ENCODE measurements at places on chromosomes 12 and 14. TPM values are rescaled to one million over a fixed set of nuclear protein-coding genes. Genes with fewer than 3 reads are reported as not detected.

GRCh38 chr12:1445807-1446206, 148.6 kb downstream of the FBXL14 start:
- H3K4me1 ChIP-seq = no peaks in the 10 kb centered on the region
- no peak overlapping the region for H3K27ac ChIP-seq
- no peak for DNase-seq
- no peaks in the 10 kb centered on the region for H3K27me3 ChIP-seq
- H3K36me3 ChIP-seq = no peaks in the 10 kb centered on the region
- no peak overlapping the region for H3K4me3 ChIP-seq

- peaks cover 34% of the 10 kb centered on the region for H3K27me3 ChIP-seq
- H3K4me3 ChIP-seq = no peak overlapping the region
- peaks cover 11% of the 10 kb centered on the region for H3K4me1 ChIP-seq
- H3K36me3 ChIP-seq = no peaks in the 10 kb centered on the region
- DNase-seq = no peak
Observed at GRCh38 chr14:23355871-23356435, 3.3 kb upstream of the SLC22A17 start.

- no peak overlapping the region for H3K4me3 ChIP-seq
- no peaks in the 10 kb centered on the region for H3K36me3 ChIP-seq
- H3K4me1 ChIP-seq = no peaks in the 10 kb centered on the region
- no peak overlapping the region for H3K27ac ChIP-seq
Observed at GRCh38 chr12:40197590-40197989, 27.2 kb upstream of the LRRK2 start.

GRCh38 chr12:11759494-11759878, 110.0 kb downstream of the ETV6 start:
- H3K27me3 ChIP-seq = no peaks in the 10 kb centered on the region
- peak overlapping the region; percentile 81 for H3K27ac ChIP-seq
- no peak for DNase-seq
- H3K36me3 ChIP-seq = peaks cover 3% of the 10 kb centered on the region
- no peak overlapping the region for H3K4me3 ChIP-seq

- H3K36me3 ChIP-seq = no peaks in the 10 kb centered on the region
- H3K4me3 ChIP-seq = no peak overlapping the region
- DNase-seq = no peak
- H3K4me1 ChIP-seq = peaks cover 18% of the 10 kb centered on the region
Observed at GRCh38 chr14:95299271-95299670, 20.4 kb downstream of the CLMN start.

GRCh38 chr12:103547929-103548328, 39.1 kb upstream of the STAB2 start:
- H3K27ac ChIP-seq = no peak overlapping the region
- no peaks in the 10 kb centered on the region for H3K4me1 ChIP-seq
- H3K4me3 ChIP-seq = no peak overlapping the region
- no peak for DNase-seq
- H3K36me3 ChIP-seq = no peaks in the 10 kb centered on the region

DNA sequence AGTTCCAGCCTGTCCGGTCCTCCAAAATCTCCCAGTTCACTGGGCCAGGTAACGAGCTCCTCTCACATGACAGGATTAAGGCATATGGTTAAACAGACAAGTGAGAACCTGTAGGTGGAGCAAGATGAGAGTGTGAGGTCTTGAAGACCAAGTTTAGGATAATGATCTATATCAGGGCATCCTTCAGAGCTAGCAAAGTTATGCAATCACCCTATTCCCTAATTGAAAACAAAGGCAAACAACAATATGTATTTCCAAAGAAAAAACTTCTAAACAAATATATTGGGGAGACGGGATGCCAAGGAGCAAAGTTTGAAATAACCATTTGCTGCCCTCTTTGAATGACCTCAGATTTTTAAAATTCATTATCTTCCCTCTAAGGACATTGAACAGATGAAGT, 571.2 kb downstream of the BCL11B start:
- no peaks in the 10 kb centered on the region for H3K36me3 ChIP-seq
- H3K4me3 ChIP-seq = no peak overlapping the region
- H3K27me3 ChIP-seq = no peaks in the 10 kb centered on the region
- no peak overlapping the region for H3K27ac ChIP-seq

GRCh38 chr12:117688446-117688845, 280.3 kb downstream of the KSR2 start:
- H3K4me1 ChIP-seq = peaks cover 6% of the 10 kb centered on the region
- H3K4me3 ChIP-seq = no peak overlapping the region
- no peak for DNase-seq
- no peak overlapping the region for H3K27ac ChIP-seq

DNA sequence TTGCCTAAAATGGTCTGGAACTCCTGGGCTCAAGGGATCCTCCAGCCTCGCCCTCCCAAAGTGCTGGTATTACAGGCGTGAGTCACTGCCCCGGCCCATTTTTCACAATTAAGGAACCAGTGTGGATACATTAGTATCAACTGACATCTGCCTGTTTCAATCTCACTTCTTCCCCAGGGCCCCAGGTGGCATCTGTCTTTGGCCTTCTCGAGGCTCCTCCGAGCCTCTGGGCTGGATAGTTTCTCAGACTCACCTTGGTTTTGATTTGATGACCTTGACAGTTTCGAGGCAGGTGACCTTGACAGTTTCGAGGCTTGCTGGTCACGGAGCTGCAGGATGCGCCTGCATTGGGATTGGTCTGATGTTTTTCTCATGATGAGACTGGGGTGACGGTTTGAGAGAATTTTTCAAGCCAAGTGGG, 41.0 kb upstream of the NCOR2 start:
- peaks cover 53% of the 10 kb centered on the region for H3K4me1 ChIP-seq
- H3K4me3 ChIP-seq = peak overlapping the region; percentile 1
- no peaks in the 10 kb centered on the region for H3K27me3 ChIP-seq
- peak; percentile 46 for DNase-seq
- H3K36me3 ChIP-seq = no peaks in the 10 kb centered on the region

DNA sequence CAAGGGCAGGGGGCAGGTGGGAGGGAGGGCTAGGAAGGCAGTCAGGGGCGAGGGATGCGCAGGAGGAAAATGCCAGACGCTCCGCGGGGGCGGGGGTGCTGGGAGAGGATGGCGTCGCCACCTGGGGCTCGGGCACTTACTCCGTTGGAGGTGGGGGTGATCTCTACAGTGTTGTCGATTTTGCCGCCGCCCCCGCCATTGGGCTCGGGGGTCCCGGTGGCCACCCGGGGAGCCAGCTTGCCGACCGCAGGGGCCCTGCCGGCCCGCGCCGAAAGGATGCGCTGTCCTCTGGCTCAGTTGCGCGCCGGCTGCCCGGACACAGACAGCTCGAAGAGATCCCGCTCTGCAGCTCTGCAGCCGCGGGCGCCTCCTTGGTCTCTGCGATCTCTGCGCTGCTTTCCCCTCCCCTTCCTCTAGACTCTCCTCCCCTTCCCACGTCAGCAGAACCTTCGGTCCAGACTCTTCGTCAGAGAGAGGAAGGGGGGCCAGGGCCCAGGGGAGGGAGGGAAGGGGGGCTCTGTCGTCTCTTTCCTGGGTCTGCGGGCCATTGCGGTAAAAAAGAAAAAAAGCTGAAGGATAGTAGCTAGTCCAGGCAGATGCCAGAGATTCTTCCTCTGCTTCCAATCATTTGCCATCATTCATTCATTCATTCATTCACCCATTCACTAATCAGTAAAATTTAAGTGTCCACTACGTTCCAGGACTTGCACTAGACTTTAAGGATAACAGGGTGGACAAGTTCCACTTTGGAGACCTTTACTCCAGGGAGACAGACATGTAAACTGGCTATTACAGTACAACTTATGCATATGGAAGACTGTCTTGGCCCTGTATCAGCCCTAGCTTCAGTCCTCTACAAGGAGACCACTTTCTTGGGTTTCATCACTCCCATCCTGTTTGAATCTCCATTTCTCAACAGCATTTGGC, at the start of gene SLC22A17:
Gene SLC22A17 (minus strand): TSS at position 382 of the 927 bp plus-strand sequence.
- H3K4me3 ChIP-seq = peak within 1 kb of the TSS; percentile 65
- peak; percentile 69 for DNase-seq
- H3K27ac ChIP-seq = peak within 1 kb of the TSS; percentile 70
- H3K4me1 ChIP-seq = peaks cover 11% of the 10 kb centered on the region
- peaks cover 36% of the 10 kb centered on the region for H3K27me3 ChIP-seq

- DNase-seq = no peak
- no peak overlapping the region for H3K4me3 ChIP-seq
- no peaks in the 10 kb centered on the region for H3K27me3 ChIP-seq
- peak overlapping the region; percentile 78 for H3K27ac ChIP-seq
- H3K36me3 ChIP-seq = no peaks in the 10 kb centered on the region
Observed at GRCh38 chr12:1970331-1970900, 33.8 kb downstream of the DCP1B start.

DNA sequence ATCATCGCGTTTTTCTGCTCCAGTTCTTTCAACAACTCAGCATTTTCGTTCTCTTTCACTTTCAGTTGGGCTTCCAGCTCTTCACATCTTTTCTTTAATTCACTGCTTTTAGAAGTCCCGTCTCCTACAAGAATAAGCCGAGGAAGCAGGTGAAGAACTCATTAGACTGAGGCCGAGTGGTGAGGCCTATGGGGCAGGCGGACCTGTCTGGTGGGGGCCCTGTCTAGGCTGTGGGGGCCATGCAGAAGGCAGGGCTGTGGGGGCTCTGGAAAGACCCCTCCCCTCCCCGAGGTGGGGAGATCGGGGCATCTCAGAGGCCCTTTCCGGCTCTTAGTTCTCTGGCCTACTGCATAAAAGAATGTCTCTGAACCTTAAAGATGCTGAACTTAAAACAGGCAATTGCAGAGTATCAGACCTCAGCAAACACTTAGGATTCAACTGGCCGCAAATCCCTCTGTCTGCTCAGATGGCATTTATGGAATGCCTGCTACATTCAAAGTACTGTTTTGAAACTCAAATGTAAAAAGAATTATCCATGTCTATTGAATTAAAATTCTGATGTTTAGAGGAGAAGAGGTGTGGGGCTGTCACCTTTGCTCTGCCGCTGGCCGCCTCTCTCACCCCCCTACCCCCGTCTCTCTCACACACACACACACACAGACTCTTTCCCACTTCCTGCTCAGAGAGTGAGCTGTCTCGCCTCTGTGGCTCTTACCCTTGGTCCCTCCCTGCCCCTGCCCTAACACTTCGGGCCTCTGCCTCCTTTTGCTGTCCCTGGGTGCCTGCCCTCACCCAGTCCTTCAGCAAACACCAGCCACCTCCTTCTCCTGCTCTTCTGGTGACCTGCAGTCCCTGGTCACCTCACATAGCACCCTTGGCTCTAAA, 34.7 kb downstream of the CCDC92 start:
- no peaks in the 10 kb centered on the region for H3K4me1 ChIP-seq
- H3K36me3 ChIP-seq = no peaks in the 10 kb centered on the region
- H3K27me3 ChIP-seq = no peaks in the 10 kb centered on the region
- DNase-seq = no peak
- no peak overlapping the region for H3K4me3 ChIP-seq

- H3K27me3 ChIP-seq = no peaks in the 10 kb centered on the region
- DNase-seq = no peak
- H3K27ac ChIP-seq = no peak overlapping the region
- no peaks in the 10 kb centered on the region for H3K36me3 ChIP-seq
- H3K4me3 ChIP-seq = no peak overlapping the region
- no peaks in the 10 kb centered on the region for H3K4me1 ChIP-seq
Observed at GRCh38 chr12:7832059-7832696, 40.5 kb downstream of the SLC2A14 start.

DNA sequence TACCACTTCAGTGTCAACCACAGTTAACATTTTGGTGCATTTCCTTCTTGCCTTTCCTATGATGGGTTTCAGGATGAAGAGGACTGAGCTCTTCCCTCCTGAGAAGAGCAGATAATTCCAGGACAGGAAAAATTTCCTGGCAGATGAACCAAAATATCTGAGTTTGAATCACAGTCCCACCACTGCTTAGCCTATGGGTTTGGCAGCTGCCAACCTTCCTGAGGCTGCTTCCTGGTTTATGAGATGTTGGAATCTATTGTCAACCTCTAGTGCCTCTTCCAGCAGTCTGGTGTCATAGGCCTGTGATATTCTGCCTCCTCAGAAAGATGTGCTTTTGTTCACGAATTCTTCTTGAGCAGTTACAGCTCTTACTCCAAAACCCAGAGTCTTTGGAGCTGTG, 197.4 kb upstream of the FRMD6 start:
- H3K36me3 ChIP-seq = no peaks in the 10 kb centered on the region
- no peak overlapping the region for H3K4me3 ChIP-seq
- H3K27ac ChIP-seq = no peak overlapping the region
- no peak for DNase-seq
- H3K4me1 ChIP-seq = no peaks in the 10 kb centered on the region

DNA sequence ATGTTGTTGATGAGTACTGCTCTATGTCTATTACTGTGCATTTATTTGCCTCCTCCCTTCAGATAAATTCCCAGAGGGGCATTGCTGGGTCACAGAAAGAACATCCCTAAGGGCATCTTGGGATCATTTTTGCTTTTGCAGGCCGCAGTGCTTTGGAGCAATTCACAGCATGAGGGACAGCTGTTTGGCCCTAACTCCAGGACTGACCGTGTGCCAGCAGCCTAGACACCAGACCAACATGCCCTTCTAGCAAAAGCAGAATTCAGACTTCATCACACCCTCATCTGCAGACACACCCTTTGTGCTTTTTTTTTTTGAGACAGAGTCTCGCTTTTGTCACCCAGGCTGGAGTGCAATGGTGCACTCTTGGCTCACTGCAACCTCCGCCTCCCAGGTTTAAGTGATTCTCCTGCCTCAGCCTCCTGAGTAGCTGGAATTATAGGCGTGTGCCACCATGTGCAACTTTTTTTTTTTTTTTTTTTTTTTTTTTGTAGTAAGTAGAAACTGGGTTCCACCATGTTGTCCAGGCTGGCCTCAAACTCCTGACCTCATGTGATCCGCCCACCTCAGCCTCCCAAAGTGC, 31.0 kb downstream of the RNF34 start:
- no peak overlapping the region for H3K4me3 ChIP-seq
- H3K4me1 ChIP-seq = peaks cover 1% of the 10 kb centered on the region
- H3K27me3 ChIP-seq = no peaks in the 10 kb centered on the region
- no peak for DNase-seq

- DNase-seq = peak; percentile 13
- H3K4me1 ChIP-seq = peaks cover 3% of the 10 kb centered on the region
- H3K36me3 ChIP-seq = no peaks in the 10 kb centered on the region
- no peak overlapping the region for H3K27ac ChIP-seq
Observed at GRCh38 chr14:29805415-29806123, 122.1 kb downstream of the PRKD1 start.

GRCh38 chr12:66352197-66352596, 49.9 kb downstream of the HELB start:
- H3K27ac ChIP-seq = no peak overlapping the region
- H3K4me3 ChIP-seq = no peak overlapping the region
- no peaks in the 10 kb centered on the region for H3K27me3 ChIP-seq
- H3K4me1 ChIP-seq = no peaks in the 10 kb centered on the region
- H3K36me3 ChIP-seq = no peaks in the 10 kb centered on the region

- no peaks in the 10 kb centered on the region for H3K27me3 ChIP-seq
- DNase-seq = no peak
- peaks cover 13% of the 10 kb centered on the region for H3K36me3 ChIP-seq
- H3K4me1 ChIP-seq = peaks cover 30% of the 10 kb centered on the region
- H3K27ac ChIP-seq = no peak overlapping the region
Observed at GRCh38 chr14:74683406-74683805, 29.5 kb downstream of the AREL1 start.

Gene PPP4R4
- total RNA-seq = not detected

Gene SMIM41
- 0.64 TPM for total RNA-seq

Gene PRH2
- not detected for total RNA-seq

Gene ACACB
- 132 TPM for total RNA-seq

Gene GLIPR1L1
- total RNA-seq = not detected

Gene RTN1
- total RNA-seq = not detected

Gene BDKRB2
- total RNA-seq = 19.8 TPM

Gene GPR84
- not detected for total RNA-seq

Gene OR11H12
- total RNA-seq = not detected

Gene TPPP2
- total RNA-seq = not detected

Gene GZMB
- total RNA-seq = 2.6 TPM

Gene ZNF705A
- not detected for total RNA-seq

Gene OTOGL
- 0.41 TPM for total RNA-seq

Gene APEX1
- total RNA-seq = 108 TPM

Gene GMPR2
- 37.0 TPM for total RNA-seq

Gene DENND5B
- 25.1 TPM for total RNA-seq

Gene TGM1
- total RNA-seq = not detected

Gene BATF
- not detected for total RNA-seq

Measured in transverse colon (tissue), 4 donors.